ENCODE measurements at places on chromosomes 2 and 18.

DNA sequence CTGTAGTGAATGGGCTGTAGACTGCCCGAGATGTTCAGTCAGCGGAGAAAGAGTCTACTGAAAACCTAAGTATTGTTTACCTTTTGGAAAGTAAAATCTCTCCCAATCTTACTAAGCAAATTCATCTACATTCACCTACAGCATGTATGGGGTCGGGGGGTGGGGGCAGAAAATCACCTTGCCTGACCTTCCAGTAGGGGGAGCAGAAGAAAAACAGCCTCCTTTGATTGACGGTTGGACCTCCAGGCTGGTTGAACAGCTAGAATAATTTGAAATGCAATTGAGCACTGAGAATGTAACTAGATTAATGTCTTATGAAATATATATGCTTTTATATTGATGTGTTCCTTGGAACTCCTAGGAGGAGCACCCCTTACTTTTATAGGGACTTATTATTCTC is 10.0 kb downstream of the LRATD1 start:
- peak; percentile 4 for DNase-seq

GRCh38 chr18:35743916-35744315 is 162.4 kb downstream of the GALNT1 start:
- no peak for DNase-seq

- no peak for DNase-seq
Observed at GRCh38 chr2:172307800-172308199, 119.6 kb upstream of the ITGA6 start.

DNA sequence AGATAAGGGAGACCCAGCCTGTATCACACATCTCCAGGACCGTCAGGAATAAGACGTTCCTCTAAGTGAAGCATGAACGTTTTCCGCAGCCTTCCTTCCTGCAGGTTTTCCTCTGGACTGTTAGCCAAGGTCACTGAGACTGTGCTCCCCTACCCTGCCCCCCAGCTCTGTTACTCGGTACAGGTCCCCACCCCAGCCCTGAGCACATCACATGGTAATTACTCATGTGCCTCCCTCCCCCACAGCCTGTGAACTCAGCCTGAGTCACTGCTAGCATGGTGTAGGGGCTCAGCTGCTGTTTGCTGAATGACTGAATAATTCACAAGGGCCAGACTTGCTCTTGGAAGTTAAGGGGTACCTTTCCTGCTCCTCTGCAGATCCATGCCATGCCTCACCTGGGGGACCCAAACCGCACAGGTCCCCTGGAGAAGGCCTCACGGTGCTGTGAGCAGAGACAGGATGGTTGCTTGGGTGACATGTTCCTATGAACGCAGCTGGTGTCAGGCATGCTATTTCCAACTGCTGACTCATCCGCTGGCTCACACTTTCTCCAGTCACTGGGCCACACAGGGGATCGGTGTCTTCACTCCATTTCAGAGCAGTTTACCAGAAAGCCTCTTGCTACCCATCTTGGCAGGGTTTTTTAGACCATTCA is 88.2 kb downstream of the PLB1 start:
- no peak for DNase-seq

- no peak for DNase-seq
Observed at GRCh38 chr2:112812318-112813267, 24.0 kb downstream of the IL1B start.

- DNase-seq, result no peak
Observed at GRCh38 chr2:232798187-232798586, 21.8 kb upstream of the KCNJ13 start.

- no peak for DNase-seq
Observed at GRCh38 chr2:39383146-39383545, 53.9 kb downstream of the MAP4K3 start.

- DNase-seq, result no peak
Observed at GRCh38 chr18:44889111-44889510, 208.4 kb downstream of the SETBP1 start.

- no peak for DNase-seq
Observed at GRCh38 chr18:48100651-48101165, 170.2 kb upstream of the SMAD2 start.

DNA sequence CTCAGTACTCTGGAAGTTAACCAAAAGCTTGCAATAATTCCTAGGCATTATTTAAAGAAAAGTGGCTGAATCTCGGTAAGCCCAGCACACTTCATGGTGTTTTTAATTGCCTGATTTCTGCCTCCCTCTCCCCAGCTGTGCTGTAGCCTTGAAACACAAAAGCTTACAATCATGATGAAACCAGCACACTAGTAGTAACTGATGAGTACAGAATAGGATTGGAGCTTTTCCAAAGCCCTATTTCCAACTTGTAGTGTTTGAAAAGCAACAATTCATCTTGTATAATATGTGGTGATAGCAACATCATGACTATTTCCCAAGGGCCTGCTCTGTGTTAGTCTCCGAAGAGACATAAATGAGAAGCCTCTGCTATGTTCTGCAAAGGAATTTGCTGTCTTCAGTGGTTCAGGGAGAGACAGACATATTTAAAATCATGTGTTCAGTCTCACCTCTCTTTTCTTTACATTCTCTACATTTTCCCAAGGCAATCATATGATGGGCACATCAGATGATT is 1015.0 kb downstream of the BCL11A start:
- DNase-seq, result no peak

DNA sequence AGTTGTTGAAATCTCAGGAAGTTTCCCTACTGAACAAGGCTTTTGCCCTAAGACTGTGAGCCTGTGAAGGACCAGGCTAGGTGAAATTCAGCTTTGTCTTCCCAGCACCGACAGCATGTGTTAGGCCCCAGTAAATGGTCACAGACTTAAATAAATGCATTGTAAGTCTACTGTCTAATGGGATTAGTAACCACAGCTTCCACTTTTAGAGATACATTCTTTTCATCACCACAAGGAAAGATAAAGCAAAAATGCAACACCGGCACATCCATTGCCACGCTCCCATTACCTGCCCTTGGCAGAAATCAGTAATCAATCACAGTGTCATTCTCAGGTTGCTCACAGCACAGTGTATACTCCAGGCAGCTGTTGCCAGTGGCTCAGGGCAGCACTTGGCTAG is 59.3 kb downstream of the CRACDL start:
- DNase-seq, result no peak

All from OCI-LY7 (cell line).